HCEC 1CT (cell line): ENCODE measurements at places on chromosomes 11 and 22.

DNA sequence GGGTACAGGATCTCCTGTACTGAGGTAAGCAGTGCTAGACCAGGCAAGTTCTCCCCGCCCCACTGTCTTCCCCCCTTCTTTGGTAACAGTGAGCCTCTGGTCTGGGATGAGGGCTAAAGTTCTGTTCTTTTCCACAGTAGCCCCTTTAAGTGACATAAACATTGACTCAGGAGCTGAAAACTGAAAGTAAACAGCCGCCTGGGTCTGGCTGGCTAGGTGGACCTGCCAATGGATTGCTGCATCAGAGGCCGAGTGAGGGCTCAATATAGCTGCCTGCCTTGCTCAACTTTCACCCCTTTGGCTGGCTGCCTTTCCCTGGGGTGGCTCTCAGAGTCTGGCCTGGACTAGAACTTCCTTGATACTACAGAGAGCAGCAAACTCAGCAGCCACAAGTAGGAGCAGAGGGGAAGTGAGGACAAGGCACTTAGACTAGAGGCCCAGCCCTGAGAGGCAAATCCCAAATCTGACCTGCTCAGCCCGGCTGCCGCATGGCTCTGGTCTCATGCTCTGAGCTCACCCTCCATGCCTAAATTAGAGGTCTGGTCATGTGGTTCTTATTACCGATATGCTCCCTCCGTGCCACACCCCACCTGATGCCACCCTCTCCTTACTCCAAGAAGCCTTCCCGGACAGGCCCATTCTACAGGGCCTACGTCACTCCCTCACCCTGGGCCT lies 9.6 kb upstream of the UCP3 start:
- DNase-seq, result peak; percentile 80

GRCh38 chr11:120424185-120424969 lies 87.2 kb upstream of the GRIK4 start:
- peak; percentile 30 for DNase-seq

DNA sequence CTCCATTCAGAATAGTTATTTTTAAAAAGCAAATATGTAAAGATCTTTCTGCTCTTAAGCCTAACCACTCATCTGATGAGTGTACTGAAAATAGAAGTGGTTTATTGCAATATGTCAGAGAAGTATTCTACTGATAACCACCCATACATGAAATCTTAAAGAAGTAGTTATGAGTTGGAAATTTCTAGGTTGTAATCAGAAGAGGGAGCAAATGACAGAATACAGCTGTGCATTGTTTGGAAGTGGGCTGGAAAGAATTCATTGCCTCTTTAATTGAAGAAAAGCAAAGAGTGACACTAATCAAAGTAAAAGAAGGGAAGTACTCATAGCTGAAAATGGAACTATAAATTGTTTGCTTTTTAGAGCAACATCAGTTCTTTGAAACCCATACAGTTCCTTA lies 39.4 kb downstream of the FDX1 start:
- no peak for DNase-seq

DNA sequence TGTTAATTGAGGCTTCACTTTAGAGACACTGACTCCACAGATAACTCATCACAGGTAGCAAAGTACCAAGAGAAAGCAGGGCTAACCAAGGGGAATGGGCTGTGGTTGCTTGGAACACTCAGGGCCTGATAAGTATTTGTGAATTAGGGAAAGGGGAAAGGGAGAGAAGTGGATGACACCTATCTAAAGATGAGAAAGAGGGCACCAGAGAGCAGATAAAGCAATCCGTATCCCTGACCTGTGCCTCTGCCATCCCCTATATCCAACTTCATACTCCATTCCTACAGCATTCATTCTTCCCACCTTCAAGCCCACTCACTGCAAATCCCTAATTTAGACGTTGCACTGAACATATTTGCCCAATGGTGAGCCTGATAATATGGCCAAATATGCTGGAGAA lies 43.0 kb upstream of the API5 start:
- no peak for DNase-seq

DNA sequence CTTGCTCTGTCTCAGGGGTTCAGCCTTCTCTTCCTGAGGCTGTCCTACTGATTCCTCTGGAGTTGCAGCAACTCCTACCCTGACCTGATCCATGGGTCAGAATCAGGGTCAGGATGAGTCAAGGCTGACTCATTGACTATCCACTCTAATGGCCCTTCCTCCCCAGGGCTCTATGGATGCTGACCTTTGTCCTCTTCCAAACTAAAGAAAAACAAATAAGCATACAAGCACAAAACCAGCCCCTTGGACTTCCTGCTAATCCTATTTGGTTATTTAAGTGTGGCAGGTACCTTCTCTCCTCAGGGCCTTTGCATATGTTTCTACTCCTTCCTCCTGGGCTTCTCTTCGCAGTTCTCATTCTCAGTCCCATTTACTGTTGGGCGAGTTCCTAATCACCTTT lies 204.5 kb upstream of the NAV2 start:
- DNase-seq, result peak; percentile 84

DNA sequence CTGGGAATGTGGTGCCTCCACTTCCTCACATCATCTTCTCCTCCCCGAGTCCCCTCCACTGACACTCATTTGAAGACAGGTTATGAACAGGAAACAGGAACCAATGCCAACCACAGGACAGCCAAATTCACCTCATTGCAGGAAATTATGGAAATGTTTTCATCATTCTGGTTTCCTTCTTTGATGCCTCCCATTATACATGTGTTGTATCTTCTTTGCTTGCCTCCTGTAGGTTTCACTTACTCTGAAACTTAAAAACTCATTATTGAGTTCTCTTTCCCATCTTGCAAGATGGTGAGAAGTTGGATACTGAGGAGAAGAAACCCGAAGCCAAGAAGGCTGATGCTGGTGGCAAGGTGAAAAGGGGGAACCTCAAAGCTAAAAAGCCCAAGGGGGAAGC lies 108.5 kb downstream of the PHF21B start:
- no peak for DNase-seq

GRCh38 chr11:96760306-96760705 lies 370.5 kb downstream of the JRKL start:
- DNase-seq, result no peak

- DNase-seq, result no peak
Measured at GRCh38 chr11:5210376-5210885, 9.9 kb upstream of the OR51V1 start.

DNA sequence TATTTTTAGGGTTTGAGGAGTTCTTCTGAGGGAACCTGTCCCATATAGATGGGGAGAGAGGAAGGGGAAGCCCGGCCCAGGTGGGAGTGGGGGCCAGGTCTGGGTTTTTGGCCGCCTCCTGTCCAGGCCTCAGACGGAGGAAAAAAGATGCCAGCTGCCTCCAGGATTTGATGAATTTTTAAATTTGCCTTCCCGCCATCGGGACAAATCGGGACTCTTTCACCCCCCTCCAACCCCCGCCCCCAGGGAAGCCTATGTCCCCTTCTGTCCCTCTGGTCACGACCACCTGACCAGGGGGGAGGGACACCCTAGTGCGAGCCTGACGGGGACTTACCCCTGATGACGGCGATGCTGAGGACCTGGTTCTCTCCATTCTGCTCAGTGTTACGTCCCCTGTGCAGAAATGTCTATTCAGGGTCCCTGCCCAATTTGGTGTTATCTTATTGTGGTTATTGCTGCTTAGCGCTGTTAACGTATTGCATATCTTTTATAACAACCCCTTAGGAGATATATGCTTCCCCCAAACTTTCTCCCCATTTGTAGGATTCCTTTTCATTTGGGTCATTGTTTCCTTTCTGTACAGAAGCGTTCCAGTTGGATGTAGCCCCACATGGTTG lies 115.9 kb upstream of the GRK3 start:
- peak; percentile 15 for DNase-seq

DNA sequence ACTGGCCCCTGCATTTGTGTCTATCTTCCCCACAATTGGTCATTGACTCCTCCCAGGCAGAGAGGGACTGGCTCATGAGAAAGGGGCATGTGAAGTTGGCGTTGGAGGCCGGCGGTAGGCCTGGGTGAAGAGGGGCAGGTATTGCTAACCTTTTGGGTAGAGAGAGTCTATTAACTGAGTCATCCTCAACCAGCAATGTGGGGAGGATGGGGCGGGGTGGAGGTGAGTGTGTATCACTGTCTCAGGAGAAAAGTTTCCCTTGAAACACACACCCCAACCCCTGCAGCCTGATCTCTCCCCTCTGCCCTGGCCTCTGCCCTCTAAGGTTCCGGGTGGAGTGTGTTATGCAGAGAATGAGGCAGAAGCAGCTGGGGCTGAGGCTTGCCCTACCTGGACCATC lies 60.1 kb upstream of the PHF21B start:
- no peak for DNase-seq

- no peak for DNase-seq
Measured at GRCh38 chr11:95299078-95299679, 68.2 kb upstream of the SESN3 start.

GRCh38 chr22:46033256-46034200 lies 56.6 kb upstream of the WNT7B start:
- no peak for DNase-seq

GRCh38 chr22:31039393-31039792 lies 41.7 kb upstream of the SMTN start:
- DNase-seq, result peak; percentile 77

- no peak for DNase-seq
Measured at GRCh38 chr11:119091178-119091577, 6.5 kb downstream of the HMBS start.

DNA sequence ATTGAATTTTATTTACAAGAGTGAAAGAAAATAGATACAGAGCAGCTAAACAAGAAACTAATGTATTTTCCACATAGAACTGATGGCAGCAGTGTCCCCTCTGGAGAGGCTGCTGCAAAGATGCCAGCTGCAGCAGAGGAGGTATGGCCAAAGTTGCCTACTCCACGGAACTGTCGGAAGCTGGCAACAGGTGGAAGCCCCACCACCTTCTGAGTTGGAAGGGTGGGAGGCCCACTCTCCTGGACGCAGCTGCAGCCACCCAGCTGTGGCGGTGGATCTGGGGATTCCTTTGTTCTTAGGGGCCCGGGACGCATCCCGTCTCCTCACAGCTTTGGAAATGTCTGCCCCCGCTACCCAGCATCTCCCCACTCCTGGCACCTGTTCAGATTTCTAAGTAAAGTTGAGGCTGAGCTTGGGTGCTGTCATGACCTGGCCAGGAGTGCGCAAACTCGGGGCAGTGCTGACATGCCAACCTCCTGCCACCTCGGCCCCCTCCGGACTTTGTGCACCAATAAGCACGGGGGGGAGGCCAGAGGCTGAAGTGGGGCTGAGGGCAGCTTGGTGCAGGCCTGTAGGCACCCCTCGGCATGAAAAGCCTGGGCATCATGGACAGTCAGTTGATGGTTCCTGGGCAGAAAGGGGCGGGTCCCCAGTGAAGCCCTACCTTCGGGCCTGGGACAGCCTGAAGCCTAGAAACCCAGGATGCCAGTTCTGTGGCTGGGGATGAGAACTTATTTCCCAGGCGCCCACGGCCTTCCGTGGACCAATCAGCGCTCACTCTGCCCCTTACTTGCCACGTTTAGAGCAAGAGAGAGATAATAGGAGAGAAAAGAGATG lies 1071.4 kb downstream of the JRKL start:
- DNase-seq, result no peak

DNA sequence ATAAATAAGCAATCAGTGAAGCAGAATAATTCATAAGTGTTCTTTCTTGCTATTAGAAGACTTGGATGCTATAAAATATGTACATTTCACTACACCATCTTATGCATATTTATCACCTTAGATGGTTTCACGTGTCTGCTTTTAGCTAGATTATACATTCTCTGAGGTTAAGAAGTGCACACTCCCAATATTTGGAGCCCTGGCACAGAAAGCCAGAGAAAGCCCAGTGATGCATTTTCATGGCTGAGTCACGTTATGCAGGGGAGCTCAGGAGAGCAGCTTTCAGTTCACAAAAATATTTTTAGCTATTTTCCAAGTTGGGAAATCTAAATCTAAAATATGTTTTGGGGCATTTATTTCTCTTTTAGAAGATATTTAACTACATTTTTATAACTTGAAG lies 5.1 kb upstream of the TP53AIP1 start:
- no peak for DNase-seq

DNA sequence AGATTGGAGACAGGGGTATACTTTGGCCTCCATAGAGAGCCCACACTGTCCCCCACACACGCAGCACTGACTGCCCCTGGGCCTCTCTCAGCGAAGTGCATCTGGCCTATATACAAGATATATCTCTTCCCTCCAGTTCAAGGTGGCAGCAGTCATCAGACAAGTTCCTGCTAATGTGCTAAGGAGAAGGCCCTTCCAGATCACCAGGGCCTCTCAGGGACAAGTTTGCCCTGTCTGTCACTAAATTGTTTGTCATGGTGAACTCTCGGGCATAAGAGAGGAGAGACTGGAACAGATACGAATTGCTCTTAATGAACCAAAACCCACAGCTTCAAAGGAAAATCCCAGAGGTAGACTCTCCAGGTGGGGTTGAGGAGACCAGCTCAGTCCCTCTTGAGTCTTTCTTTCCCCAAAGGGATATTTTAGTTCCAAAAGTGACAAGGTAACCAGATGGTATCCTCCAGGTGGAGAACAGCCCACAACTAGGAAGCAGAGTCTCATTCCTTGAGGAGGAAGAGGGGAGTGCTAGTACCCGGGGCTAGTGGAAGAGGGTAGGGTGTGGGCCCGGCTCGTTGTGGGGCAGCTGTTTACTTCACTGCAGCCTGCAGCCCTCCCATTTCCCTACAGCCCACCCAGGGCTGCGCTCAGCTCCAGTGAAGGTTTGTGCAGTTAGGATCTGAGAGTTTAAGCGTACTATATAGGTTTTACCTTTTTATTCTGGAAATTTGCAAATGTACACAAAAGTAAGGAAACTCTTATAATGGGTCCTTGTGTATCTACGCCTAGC lies 2.2 kb upstream of the SLC35C1 start:
- DNase-seq, result no peak

GRCh38 chr11:34192481-34193401 lies 87.3 kb downstream of the NAT10 start:
- DNase-seq, result peak; percentile 88

DNA sequence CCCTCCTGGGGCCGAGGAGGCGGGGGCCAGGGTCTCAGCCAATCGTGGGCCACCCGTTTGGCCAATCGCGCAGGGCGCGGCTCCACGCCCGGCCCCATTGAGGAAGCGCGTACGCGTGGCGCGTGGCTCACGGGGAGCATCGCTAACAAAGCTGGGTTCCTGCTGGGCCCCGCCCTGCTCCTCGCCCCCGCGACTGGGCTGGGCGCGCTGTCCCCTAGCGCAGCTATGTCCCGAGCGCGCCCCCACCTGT lies 614 bp upstream of the ASCL2 start:
- DNase-seq, result no peak

- DNase-seq, result no peak
Measured at GRCh38 chr22:46463435-46464227, 73.8 kb downstream of the CELSR1 start.
